ENCODE measurements at places on chromosomes 7 and 10.

GRCh38 chr10:21135023-21135931 lies 238.2 kb upstream of the NEBL start:
- peak; percentile 72 for DNase-seq

DNA sequence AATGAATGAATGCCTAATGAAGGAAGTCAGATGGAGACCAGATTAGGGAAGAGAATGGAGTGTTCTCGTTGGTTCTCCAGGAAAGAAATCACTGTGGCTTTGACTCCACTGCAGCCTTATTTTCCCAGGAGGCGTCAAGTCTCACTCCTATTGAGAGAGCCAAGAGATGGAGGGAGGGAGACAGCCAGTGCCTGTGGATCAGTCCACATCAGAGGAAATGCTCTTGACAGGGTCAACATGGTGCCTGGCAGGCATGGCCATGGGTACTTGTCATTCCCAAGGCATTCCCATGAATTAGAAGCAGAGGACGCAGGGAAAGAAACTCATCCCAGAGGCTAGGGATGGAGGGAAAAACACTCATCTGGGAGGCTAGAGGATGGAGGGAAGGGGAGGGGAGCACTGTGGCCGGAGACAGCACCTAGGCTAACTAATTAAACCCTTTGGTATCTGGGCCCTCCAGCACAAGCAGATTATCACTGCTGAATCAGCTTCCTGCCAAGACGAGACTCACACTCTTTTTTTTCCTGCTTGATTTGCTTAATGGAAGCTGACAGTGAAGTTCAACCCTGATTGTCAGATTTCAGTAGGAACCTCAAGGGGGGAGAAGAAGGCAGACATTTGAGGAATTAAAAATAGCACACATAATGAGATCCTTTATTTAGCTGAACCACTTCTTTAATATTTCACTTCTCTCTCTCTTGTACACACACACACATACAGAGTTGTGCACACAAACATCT lies 1233.2 kb upstream of the AUTS2 start:
- no peak for DNase-seq

- DNase-seq: no peak
Observed at GRCh38 chr7:4207011-4207410, 475.1 kb upstream of the FOXK1 start.

GRCh38 chr7:158000160-158000559 lies 587.5 kb downstream of the PTPRN2 start:
- DNase-seq: no peak

All from epithelial cell of esophagus (primary cell).